ENCODE measurements at places on chromosomes 3 and 15.

DNA sequence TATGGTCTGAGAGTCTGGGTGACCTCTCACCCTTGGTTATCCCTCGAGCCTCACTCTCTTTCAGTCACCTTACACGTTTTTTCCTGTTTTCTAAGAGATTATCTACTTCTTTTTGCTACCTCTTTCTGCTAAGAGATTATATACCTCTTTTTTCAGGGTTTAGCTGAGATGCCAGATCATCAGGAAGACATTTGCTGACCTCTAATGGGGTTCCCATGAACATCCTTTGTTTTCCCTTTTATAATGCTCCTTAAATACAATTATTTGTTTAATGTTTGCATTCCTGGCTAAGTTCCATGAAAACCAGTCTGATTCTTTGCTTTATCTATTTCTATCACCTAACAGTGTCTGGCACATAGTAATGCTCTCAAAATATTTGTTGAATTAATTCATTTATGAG, 39.6 kb downstream of the LEKR1 start:
- no peak for DNase-seq

- no peak for DNase-seq
Observed at GRCh38 chr3:77459926-77460325, 420.0 kb downstream of the ROBO2 start.

DNA sequence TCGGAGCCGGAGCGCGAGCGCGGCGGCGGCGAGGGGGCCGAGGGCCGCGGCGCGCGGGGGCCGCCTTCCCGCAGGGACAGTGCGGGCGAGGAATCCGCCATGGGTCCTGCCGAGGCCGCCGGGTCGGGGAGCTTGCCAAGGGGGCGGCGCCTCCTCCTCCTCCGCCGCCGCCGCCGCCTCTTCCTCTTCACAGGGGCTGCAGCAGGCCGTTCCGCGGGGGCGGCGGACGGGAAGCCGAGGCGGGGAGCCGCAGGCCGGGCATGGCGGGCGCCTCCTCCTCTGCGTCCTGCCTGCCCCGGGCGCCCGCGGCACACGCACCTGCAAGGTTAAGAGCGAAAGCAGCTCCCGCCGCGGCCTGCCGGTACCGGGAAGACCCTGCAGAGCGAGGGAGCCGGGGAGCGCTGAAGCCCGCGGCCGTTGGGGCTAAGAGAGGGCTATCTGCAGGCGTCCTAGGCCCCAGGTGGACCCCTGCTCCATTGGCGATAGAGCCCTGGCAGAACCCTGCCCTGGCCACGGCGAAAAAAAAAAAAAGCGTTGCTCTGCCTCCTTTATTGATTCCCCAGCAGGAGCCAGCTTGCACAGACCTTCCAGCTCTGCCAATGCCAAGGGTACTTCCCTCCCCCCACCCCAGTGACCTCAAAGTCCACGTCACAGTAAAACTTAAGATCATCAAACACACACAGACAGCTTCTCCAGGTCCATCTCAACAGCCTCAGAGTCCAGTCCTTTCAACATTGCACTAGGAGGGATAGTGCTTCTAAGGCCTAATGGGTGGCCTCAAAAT, at the start of gene LYSMD2:
Gene LYSMD2 (minus strand): TSS at position 134 of the 784 bp plus-strand sequence. CDS start 33 bp downstream, at position 101.
- DNase-seq, result peak; percentile 42

GRCh38 chr3:105444725-105445124, 78.0 kb downstream of the ALCAM start:
- no peak for DNase-seq

All from mesendoderm (in vitro differentiated cells).